SW 1271 (cell line): ENCODE measurements at places on chromosomes 4 and X.

DNA sequence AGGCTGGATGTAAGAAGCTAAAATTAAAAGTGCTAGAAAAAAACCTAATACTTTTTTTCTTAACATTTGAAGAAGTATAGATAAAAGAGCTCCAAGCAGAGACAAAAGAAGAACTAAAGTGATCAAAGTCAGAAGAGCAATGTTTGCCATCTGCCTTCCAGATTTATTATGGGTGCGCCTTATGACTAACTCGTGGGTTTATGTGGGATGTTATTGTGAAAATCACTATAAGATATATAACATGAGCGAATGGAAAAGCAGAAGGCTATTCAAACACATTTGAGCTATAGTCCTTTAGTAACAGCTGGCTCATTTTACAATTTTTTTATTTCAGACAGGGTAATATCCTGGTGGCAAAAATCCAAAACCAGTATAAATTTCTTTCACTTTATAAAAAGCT is 1040.7 kb downstream of the RAPGEF2 start:
- no peak for DNase-seq

DNA sequence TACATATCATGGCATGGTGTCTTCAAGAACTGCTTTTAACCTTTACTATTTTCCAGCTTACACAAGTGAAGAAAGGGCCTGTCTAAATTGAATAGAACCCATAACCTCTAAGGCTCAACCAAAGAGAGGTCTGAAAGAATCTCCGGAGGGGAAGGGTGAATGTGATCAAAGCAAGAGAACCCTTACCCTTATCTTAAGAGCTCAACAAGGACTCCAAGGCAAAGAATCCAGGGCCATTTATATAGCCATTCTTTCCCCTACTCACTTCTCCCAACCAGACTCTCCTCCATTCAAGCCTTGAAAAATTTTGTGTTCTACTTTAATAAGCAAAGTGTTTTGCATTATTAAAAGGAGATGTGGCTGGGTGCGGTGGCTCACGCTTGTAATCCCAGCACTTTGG is 118.7 kb downstream of the SH3RF1 start:
- DNase-seq = no peak

GRCh38 chrX:136880003-136880451 is 498 bp downstream of the RBMX start:
- DNase-seq = no peak

- DNase-seq = no peak
Observed at GRCh38 chr4:78737035-78737434, 39.1 kb upstream of the BMP2K start.

GRCh38 chrX:112612558-112612957 is 67.2 kb downstream of the LHFPL1 start:
- DNase-seq = no peak

- DNase-seq = no peak
Observed at GRCh38 chrX:110327336-110327735, 9.5 kb upstream of the AMMECR1 start.

GRCh38 chrX:152641256-152641875 is 3.7 kb downstream of the GABRQ start:
- DNase-seq = no peak

DNA sequence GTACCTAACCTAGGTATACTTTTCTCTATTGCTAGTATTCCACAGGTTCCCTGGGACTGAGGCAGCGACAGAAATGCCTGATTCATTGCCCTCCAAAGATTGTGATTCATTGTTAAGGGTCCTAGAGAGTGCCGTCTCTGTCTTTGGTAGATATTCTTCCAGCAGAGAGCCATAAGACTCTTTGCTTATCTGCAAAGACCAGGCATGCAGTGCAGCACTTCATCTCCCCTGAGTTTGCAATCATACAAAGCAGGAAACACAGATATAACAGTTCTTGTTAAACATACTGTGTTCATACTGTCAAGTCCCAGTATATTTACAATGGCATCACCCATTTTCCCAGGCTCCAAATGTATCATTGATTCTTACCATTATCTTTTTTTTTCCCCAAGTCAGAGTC is 47.7 kb downstream of the KLF8 start:
- DNase-seq = no peak

DNA sequence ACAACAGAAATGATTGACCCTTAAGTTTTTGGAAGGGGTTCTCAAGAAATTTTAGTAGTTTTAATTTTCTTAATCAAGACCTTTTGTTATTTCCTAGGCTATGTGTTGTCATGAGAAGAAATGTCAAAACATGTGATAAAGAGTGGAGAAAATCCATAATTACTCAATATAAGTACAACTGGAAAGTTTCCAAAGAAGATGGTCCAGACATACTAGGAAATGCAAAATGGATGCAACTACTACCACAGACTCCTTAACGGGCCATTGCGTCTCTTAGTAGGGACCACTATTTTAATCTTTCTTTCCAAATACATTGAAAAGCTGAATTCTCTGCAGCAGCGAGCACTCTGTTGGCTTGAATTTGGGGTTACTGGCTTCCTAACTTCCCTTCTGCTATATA is 148.8 kb downstream of the NWD2 start:
- DNase-seq = no peak

- DNase-seq = no peak
Observed at GRCh38 chrX:39577985-39578869, 519.5 kb downstream of the BCOR start.

DNA sequence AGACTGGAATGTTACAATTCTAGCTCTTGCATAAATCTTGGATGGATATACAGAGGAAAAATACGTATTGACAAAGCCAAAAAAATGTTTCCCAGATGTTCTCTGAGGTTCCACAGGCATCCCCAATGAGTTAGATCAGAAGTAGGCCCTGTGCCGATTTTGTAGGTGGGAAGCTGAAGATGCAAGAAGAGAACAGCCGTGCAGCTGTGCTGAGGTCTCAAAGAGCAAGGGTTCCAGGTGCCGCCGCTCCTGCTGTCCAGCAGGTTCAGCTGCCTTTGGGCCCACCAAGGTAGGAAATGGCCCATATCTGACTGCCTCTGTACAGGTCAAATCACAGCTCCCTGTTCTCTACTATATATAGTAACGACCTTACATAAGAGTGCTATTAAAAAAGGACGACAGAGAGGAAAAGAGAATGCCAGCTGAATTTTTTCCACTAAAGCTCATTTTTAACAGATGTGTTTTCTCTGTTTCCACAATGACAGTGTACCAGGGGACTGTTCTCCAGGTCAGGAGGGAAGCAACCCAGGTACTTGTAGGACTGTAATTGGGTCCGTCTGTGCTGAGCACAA is 155.6 kb downstream of the CBR4 start:
- DNase-seq = no peak

GRCh38 chr4:124666496-124666895 is 46.0 kb downstream of the ANKRD50 start:
- no peak for DNase-seq

GRCh38 chr4:28075401-28075956 is 1214.8 kb downstream of the STIM2 start:
- no peak for DNase-seq

DNA sequence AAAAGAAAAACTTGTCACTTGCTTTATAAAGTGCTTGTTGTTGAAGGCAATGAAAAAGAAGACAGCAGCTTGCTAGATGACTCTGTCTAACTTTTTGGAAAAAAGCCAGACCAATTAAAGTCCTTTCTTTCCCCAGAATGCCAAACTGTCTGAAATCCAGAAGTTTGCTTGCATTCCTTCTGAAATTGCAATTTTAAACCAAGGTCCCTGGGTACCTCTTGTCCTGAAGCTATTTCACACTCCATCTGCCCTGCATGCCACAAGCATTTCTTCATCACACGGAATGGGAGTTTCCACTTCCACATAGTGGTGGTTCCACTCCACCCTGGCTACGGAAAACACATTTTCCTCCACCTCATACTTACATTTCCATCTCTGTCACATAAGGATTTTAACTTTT is 101.0 kb downstream of the PAPSS1 start:
- DNase-seq = peak; percentile 3

DNA sequence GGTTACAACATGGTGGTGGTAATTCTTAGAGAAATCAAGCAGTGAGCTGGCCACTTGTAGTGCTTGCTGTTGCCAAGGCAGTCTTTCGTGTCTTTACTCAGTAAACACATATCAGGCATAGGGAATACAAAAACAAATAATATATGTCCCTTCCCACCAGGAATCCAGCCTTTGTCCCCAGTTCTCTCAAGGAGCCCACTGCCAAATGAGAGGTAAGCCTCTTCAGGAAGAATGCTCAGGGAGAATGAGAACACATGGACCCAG is 421 bp upstream of the PLAC1 start:
- DNase-seq = no peak

- DNase-seq = no peak
Observed at GRCh38 chr4:176886135-176886534, 93.4 kb upstream of the VEGFC start.

DNA sequence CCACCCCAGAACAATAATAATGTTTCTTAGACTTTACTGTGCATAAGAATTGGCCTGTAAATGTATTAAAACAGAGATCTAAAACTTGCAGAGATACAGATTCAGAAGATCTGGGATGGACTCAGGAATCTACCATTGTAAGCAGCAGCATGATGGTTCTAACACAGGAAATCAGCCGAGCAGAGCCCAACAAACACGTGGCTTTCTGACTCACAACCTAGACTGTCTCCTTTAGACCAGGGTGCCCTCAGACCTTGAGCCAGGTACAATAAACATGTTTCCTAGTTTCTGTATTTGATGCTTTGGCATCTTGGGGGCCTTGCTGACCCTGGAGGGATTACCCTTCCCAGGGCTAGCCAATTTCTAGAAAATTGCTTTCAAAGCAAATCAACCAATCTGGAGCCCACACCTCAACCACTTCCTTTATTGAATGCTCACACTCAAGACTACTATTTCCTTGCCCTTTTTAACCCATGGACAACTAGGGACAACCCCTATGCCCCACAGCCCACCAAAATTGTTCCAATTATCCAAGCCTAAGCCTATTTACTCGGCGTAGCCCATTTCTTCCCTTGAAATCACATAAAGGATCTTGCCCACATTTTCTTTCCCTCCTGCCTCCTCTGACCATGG is 80.5 kb downstream of the TBC1D9 start:
- no peak for DNase-seq

DNA sequence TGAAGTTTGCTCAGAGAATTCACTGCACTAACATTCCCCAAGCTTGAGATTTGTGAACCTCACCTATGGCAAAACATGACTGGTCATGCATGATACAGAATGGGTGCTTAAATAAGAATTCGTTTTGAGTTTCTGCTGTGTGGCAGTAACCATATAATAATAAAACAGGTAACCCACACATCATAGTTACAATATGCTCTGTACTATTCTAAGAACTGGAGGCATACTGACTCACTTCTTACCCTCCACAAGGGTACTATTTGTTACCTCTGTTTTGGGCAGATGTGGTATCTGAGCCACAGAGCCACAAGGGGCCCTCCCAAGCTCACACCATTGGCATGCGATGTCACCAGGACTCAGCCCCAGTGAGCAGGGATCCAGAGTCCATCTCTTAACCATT is 17.6 kb downstream of the SLC2A9 start:
- no peak for DNase-seq

DNA sequence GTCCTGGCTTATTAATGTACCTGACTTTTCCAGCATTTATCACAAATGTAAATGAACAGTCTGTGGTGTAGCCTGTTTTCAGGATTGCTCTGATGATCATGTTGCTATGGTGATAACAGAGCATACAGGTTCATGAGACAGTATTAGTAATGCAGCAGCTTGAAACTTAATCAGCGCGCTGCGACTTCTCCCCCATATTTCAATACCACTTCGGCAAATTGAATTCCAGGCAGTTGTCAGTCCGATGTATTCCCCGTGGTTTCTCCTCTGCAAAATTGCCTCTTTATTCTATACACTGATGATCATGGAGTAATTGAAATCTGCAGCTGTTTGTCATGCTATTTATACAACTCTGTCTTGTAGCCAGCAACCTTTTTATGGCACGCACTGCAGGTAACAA is 239.3 kb downstream of the C4orf33 start:
- no peak for DNase-seq

- DNase-seq = peak; percentile 4
Observed at GRCh38 chr4:16752150-16752549, 146.3 kb downstream of the LDB2 start.

DNA sequence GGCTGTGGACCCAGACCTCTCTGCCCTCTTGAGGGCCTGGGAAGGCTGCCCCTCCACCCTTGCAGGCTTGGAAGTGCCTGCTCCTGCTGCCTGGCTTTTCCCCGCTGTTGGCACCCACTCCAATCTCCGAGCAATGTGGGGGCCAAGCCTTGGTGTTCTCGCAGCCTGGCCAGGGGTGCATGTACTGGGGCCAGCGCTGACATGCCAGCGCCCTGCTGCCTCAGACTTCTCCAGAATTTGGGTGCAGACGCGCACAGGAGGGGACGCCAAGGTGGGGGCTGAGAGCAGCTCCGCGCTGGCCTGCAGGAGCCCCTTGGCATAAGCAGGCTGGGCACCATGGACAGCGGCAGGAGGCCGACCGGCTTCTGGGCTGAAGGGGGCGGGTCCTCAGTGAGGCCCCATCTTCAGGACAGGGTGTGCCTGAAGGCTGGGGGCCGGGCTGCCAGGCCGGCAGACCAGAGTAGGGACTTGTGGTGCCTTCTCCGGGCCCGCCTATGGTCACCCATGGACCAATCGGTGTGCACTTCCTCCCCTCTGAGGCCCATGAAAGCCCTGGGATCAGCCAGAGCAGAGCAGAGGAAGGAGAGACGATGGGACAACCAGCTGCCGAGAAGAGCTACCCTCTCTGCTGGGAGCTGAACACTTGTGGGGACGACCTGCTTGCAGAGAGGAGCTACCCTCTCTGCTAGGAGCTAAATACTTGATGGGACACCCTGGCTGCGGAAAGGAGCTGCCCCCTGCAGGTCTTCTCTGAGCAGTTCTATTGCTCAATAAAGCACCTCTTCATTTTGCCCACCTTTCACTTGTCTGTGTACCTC is 118.3 kb downstream of the DNAAF6 start:
- no peak for DNase-seq

- DNase-seq = no peak
Observed at GRCh38 chr4:82899374-82900065, 1.0 kb upstream of the THAP9 start.

- DNase-seq = no peak
Observed at GRCh38 chr4:92636038-92636806, 332.5 kb downstream of the GRID2 start.

GRCh38 chr4:59671037-59671436 is 1529.1 kb upstream of the ADGRL3 start:
- no peak for DNase-seq

GRCh38 chr4:112775801-112776200 is 138.9 kb downstream of the LARP7 start:
- DNase-seq = no peak

GRCh38 chrX:89034679-89035078 is 287.7 kb downstream of the CPXCR1 start:
- no peak for DNase-seq

- DNase-seq = peak; percentile 2
Observed at GRCh38 chrX:107710617-107711391, 64.8 kb downstream of the TSC22D3 start.

GRCh38 chr4:42927946-42928345 is 35.4 kb downstream of the GRXCR1 start:
- no peak for DNase-seq
